CD4-positive, alpha-beta T cell treated with Interleukin-1 beta for 1 hour (primary cell): ENCODE measurements at places on chromosomes 3 and 15.

- no peak for DNase-seq
Observed at GRCh38 chr3:25156626-25157025, 271.4 kb upstream of the RARB start.

DNA sequence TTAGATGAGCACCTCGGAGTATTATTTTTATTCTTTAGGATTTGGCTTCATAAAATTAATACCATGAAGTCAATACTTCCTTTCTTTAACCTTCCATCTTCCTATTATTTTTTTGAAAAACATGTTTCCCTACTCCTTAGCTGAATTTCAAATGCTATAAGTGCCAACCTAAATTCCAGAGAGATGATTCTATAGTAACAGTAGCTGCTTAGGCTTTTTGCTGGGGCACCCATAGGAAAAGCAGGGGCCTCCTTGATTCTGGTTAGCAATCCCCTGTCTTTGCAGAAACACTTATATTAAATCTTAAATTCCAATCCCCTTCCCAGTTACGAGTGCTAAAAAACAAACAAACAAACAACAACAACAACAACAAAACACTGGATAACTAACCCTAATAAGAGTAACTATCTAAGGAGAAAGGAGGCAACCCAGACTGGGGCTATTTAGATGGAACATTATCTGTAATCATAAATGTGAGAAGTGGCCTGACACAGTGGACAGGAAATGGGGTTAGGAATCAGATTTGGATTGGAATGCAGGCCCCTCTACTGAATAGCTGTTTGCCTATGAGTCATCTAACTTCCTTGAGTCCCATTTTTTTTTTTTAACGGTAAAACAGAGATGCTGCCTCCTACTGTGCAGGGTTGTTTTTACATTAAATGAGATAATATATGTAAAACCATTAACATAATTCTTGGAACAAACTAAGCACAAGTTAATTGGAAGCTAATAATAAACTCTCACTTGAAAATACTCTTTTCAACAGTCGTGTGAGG lies 148.1 kb downstream of the WDR72 start:
- DNase-seq: no peak

DNA sequence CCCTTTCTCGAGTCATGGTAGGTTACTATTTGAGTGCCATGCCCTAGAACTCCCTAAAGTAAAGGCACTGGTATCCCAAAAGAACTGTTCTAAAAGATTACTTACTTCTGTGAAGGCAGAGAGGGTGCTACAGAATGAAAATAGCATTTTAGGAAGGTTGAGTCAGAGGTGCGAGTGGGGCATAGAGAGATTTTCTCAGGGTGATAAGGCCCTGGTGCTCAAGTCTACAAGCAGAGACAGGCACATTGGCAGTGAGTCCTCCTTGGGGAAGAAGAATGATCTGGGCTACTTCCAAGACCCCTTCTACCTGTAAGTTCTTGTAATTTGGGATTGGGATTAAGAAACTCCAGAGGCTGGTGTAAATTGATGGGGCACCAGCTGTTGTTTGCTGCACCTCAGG lies 96.7 kb downstream of the AKAP13 start:
- DNase-seq: no peak

DNA sequence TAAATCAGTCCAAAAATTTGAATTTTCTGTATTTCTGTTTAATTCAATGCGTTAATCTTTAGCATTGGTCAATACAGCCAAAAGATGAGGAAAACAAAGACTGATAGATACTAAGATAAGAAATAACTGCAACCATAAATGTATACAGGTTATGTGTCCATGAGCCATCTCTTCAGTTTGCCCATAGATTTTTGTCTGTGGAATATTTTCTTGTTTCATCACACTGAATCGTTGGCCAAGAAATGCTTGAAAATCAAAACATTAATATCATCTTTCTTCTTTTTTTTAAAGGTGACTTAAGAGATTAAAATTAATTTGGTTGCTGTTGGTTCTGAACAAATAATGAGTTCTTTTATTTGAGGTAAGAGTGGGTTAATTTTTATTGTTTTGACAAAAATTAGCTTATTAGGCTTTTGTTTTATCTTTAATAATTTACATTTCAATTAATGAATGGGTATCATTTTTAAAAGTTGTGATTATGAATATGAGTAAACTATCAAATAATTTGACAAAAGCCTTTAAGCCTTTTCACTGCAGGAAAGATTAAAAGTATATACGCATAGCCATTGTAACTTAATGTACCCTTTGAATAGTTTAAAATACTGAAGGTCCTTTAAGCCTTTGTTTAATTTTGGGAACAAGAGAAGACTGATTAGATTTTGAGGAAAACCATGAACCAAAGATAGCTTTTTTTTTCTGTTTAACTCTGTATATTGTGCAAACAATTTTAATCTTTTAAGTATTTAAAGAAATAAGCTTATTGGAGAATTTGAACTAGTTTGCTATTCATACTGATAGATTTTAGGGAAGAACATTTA lies 14.7 kb upstream of the CHD2 start:
- no peak for DNase-seq

DNA sequence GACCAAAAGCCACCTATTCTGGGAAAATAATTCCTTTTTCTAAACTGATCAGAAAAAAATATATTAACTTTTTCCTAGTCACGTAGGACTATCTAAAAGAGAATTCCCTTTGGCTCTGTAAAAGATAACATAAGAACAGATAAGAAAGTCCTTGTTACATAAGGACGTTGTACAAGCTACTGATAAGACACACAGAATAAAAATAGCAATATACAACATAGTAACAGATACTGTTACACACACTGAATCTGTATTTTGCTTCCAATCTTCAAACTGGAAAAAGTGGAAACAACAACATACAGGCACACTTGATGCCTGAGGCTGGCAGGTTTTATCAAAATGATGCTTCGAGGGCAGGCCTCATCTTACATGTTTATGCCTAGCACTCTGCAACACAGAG lies 59.8 kb downstream of the SNX4 start:
- no peak for DNase-seq

- no peak for DNase-seq
Observed at GRCh38 chr3:64319391-64319790, 94.1 kb upstream of the PRICKLE2 start.
